ENCODE measurements at places on chromosomes 6 and 20.

GRCh38 chr20:53312957-53313356 is 280.7 kb downstream of the ZNF217 start:
- no peak for DNase-seq

- DNase-seq, result no peak
Observed at GRCh38 chr6:154139892-154140291, 100.9 kb downstream of the OPRM1 start.

- no peak for DNase-seq
Observed at GRCh38 chr6:11366183-11366933, 133.9 kb upstream of the NEDD9 start.

- DNase-seq, result no peak
Observed at GRCh38 chr6:167665698-167666330, 160.9 kb upstream of the AFDN start.

DNA sequence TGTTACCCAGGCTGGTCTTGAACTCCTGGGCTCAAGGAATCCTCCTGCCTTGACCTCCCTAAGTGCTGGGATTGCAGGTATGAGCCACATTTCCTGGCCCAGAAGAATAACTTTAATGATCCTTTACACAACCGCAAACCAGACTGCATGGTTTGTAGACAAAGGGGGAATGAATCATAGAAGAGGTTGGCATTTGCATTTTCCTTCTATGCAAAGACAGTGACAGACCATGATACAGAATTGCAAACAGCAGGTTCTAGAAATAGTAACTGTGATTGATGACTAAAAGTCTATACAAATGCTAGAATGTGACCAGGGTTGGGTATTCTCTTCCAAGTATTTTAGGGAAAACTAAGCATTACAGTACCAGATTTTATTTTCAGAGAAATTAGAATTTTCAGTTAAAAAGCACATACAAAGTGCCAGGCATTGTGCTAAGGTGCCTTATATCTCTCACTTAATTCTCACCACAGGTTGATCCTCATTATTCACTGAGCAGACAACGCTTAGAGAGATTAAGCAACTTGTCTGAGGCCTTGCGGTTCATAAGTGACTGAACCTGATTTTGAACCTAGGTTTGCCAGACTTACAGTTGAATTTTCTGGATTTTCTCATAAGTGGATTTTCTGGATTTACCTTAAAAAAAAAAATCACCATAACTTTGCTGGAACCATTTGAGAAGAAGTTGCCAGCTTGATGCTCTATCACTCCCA is 146.6 kb downstream of the ZFAND3 start:
- DNase-seq, result no peak

DNA sequence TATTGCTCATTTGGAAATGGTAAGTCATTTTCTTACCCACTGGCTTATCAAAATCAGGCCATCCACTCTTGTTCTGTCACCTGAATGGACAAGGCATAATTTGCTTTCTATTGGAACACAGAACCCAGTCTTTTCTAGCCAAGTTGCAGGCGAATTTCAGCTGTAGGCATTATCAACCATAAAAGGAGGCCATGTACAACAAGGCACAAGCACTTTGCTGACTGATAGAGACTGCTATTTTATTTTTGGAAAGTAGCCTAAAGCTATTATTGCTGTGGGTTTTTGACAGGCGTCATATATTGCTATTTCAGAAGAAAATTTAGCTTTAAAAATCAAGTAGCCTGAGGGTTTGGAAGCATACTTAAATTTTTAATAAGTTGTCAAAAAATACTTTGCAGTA is 344.2 kb downstream of the HDGFL1 start:
- no peak for DNase-seq

GRCh38 chr6:6654599-6655575 is 66.4 kb downstream of the LY86 start:
- no peak for DNase-seq

DNA sequence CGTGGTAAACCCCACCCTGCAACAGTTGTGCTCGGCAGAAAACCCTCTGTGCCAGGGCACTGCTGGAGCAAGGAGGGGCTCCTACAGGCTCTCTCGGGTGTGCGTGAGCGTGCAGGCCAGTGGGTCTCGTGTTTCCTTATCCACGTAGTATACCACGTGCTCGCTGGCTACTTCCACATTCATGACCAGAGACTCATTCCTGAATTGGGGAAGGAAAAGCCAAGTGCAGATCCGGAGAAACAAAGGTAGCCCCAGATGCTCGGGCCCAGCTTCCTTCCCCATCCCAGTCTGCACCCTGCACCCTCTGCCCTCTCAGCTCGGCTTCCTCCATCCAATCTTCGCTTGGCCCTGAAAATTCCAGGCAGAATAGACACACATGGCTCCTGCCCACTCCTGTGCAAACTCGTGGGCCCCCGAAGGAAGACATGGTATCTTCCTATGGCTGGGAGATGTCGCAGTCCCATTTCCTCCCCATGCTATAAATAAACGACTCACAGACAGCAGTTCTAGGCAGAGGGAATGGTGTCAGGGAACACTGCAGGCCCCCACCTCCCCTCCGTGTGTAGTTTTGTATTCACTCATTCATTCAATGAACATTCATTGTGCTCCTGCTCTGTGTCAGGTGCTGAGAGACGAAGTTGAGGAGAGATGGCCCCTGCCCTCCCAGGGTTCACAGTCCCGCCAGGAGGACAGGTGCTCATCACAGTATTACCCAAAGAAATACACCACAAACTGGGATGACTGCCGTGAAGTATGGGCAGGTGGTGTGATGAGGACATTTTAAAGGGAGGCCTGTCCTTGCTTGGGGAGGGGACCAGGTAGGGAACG is 29.6 kb downstream of the NPEPL1 start:
- DNase-seq, result no peak

GRCh38 chr6:130396722-130397121 is 30.9 kb downstream of the TMEM200A start:
- no peak for DNase-seq

GRCh38 chr6:137717074-137718073 is 149.7 kb upstream of the TNFAIP3 start:
- no peak for DNase-seq

DNA sequence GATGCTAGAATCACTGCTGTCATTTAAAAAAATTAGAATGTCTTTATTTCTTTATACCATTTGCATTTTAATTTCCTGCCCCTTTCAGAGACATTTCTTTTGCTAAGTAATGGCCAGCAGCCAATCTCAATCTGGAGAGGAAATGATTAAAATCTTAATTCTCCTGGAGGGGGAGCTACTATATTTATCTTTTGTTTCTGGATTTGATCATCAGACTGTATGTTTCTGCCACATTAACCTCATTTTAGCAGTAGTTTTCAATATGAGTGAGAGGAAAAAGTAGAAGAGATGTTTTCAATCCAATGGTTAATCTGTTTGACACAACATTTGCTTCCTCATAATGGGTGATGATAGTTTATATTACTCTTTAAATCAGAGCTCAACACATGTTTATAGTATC is 138.0 kb downstream of the FUT9 start:
- no peak for DNase-seq

- no peak for DNase-seq
Observed at GRCh38 chr6:51554029-51554428, 533.4 kb downstream of the PKHD1 start.

GRCh38 chr6:136840276-136841001 is 18.0 kb downstream of the PEX7 start:
- no peak for DNase-seq

GRCh38 chr6:127051571-127052260 is 66.8 kb upstream of the RSPO3 start:
- DNase-seq, result no peak

DNA sequence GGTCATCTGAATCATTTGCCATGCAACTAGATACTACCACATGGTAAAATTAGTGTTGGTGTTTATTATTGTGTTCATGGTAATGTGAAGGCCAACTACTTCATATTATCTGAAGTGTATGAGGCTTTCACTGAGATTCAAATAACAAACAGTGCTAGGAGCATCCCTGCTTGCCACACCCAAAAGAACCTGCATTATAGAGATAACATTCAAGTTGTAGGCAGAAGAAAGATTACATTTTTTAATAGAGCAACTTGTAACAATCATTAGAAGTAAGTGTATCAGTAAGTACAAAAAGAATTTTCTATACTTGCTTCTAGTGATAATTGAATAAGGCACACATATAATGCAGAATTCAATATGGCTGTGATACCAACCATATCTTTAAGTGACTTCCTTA is 49.8 kb downstream of the BCKDHB start:
- DNase-seq, result no peak

DNA sequence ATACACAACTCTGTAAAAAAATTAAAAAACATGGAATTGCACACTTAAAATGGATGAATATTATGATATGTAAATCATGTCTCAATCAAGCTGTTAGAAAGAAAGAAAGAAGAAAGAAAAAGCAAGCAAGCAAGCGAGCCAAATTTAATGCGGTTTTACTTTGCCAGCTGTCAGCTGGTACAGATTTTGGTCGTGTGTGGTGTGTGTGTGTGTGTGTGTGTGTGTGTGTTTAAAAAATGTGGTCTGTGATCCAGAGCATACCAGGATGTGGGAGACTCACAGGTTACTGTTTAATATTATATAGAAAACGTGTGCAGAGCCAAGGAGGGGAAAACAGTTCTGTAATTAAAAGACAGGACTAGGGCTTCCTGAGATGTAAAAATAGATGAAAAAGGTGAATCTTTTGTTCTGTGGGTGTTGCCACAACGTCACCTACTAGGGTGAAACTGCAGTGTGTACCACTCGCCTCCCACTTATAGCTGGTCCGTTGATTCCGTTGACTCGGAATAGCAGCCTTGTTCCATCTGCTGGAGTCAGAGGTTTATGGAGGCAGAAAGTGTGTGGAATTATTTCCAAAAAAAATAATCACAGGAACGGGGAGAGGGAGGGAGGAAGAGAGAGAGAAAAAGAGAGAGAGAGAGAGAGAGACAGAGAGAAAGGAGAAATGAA is 197.7 kb downstream of the BCAS1 start:
- no peak for DNase-seq

GRCh38 chr6:55014321-55015088 is 159.8 kb upstream of the HCRTR2 start:
- no peak for DNase-seq

DNA sequence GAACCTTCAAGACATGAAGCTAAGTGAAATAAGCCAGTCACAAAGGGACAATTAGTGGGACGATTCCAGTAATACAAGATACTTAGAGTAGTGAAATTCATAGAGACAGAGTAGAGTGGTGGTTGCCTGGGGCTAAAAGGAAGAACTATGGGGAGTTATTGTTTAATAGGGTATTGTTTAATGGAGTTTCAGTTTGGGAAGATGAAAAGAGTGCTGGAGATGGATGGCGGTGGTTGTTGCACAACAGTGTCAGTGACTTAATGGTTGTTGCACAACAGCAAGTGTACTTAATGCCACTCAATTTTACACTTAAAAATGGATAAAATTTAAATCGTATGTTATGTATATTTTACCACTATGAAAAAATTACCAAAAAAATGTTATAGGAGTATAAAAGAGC is 209.7 kb upstream of the TENT5A start:
- no peak for DNase-seq

GRCh38 chr20:34575271-34575670 is 16.8 kb downstream of the MAP1LC3A start:
- DNase-seq, result no peak

- no peak for DNase-seq
Observed at GRCh38 chr6:89035252-89036101, 45.1 kb upstream of the PNRC1 start.

- no peak for DNase-seq
Observed at GRCh38 chr6:128068119-128068479, 167.2 kb upstream of the THEMIS start.

DNA sequence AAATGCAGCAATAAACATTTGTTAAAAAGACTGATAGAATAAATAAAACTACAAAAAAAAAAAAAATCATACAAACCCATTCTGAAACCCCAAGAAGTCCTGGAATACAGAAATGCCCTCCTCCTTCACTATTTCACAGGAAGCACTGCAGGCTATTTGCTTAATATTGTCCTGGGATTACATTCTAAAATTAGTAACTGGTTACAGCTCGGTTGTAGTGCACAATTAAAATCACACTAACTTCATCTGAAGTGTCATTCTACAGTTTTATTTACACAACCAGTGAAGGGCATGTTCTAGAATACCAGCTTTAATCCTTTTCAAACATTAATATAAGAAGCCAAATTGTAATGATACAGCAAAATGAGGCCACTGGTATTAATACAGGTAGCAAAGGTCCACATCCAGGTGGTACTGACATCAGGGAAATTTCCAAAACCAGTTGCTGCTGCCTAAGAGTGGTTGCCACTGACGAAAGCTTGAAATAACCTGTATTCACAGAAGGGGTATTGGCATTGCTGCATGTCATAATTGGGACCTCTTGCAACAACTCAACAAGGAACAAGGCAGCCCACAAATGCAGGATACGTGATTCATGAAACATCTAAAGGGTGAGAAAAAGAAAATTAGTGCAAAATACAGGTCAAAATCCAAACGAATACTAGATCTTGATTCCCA is 26.9 kb downstream of the AKIRIN2 start:
- no peak for DNase-seq

DNA sequence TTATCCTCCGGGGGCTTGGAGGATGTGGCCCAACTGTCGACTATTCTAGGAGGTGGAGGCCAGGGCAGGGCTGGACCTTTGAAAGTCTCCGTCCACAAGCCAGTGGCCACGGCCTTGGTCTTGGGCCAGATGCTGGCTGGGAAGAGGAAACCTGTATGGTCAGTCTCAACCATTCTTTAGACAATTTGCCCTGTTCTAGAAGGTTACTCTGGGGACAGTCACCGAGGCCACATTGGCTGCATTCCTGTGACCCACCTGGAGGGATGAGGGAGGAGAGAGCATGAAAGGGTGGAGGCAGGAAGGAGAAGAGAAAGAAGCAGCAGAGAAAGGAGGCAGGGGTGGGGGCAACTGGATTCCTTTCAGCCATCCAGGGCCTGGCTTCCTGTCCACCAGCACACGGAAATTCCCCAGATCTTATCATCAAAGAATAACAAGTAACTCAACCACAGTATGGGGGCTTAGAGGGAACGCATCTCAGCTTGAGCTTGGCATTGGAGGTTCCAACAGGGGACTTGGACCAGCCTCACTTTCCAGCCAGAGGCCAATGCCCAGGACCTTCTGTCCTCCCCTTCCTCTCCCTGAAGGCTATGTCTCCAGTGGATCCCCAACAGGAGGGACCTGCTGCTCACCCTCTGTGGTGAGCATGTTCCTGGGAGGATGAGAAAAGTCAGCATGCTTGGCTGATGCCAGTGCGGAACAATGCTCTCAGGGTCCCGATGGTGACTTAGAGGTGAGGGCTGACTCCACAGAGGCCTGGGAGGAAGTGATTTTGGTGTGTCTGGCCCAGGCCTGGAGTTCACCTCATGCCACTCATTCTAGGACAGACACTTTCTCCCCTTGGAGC is 30.4 kb downstream of the TGM2 start:
- no peak for DNase-seq

GRCh38 chr6:21264288-21265033 is 329.1 kb upstream of the SOX4 start:
- DNase-seq, result no peak
